ENCODE measurements at places on chromosomes 13 and 19.

GRCh38 chr13:114200399-114200911, 21.4 kb downstream of the CFAP97D2 start:
- DNase-seq = no peak

DNA sequence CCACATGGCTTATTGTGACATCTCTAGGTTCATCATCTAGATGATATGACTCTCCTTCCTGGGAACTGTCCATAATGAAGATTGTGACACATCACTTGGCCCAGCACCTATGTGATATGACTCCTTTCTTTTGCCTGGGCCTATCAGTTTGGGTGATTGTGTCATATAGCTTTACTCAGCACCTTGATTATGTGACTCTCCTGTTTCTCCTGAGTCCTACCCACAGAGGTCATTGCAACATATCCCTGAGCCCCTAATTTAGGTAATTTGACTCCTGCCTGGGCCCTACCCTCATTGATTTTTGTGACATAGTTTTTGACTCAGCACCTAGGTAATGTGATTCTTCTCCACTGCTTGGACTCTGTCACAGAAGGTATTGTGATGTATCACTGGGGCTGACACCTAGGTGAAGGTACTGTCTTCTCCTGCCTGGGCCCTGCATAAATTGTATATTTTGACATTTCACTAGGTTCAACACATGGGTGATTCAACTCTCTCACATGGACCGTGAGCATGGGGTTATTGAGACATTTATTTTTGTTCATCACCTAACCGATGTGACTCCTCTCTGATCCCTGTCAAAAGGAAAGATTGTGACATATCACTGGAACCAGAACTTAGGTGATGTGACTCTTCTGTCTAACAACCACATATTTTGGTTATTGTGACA, 26.2 kb upstream of the ZNF254 start:
- no peak for DNase-seq

GRCh38 chr19:28823338-28823961, 389.5 kb downstream of the UQCRFS1 start:
- no peak for DNase-seq

GRCh38 chr13:109159650-109160309, 530.4 kb downstream of the MYO16 start:
- no peak for DNase-seq

All from right renal cortex interstitium (tissue), 3 donors.